Colonic mucosa (tissue), 4 donors: ENCODE measurements at places on chromosomes 11 and 22.

GRCh38 chr11:66677599-66678375 is at the start of gene RBM4B:
Gene RBM4B (minus strand): TSS chr11:66677887. CDS start chr11:66677079, 808 bp downstream.
- peak; percentile 97 for DNase-seq

DNA sequence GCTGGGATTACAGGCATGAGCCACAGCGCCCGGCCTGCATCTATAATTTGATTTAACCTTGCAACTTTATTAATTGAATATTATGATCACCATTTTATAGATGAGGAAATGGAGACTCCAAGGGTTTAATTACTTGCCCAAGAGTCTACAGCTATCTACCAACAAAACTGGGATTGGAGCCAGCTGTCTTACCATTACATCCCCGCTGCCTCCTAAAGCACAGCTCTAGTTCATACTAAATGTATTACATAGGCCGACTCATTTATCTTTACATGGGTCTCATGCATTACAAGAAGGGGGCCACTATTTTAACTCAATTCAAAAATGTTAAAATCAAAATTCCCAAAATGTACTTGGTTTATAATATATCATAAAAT is 14.1 kb upstream of the TMA7B start:
- DNase-seq = no peak

DNA sequence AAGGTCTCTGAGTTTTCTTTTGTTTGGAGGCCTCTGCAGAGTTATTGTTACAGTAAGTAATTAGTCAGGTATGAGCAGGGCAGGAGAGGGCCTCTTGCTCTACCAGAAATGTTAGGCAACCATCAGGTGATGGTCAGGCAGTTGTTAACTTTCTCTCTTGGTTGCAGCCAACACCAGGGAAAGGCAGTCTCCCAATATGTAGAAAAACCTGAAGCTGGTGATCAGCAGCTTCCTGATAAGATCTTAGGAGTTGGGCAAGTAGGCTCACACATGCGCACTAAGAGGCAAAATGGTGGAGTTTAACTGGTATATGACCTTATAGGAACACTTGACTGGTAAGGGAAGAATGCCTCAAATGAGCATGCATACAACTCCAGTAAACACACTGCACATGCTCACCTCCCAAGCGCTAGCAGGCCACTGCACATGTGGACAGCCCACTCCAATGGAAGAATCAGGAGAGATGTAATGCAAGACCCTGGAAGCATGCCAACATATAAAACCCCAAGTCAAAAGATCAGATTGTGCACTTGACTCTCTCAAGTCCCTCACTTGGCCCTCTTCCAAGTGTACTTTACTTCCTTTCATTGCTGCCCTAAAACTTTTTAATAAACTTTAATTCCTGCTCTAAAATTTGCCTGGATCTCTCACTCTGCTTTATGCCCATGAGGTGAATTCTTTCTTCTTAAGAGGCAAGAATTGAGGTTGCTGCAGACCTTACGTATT is 23.7 kb upstream of the SLC35F2 start:
- DNase-seq = no peak

- no peak for DNase-seq
Measured at GRCh38 chr11:13667245-13667644, 1.2 kb upstream of the FAR1 start.

- DNase-seq = no peak
Measured at GRCh38 chr11:24773322-24773721, 276.5 kb downstream of the LUZP2 start.

- DNase-seq = no peak
Measured at GRCh38 chr11:74464746-74465145, 2.6 kb downstream of the KCNE3 start.

- no peak for DNase-seq
Measured at GRCh38 chr11:121300972-121301699, 8.6 kb downstream of the SC5D start.

DNA sequence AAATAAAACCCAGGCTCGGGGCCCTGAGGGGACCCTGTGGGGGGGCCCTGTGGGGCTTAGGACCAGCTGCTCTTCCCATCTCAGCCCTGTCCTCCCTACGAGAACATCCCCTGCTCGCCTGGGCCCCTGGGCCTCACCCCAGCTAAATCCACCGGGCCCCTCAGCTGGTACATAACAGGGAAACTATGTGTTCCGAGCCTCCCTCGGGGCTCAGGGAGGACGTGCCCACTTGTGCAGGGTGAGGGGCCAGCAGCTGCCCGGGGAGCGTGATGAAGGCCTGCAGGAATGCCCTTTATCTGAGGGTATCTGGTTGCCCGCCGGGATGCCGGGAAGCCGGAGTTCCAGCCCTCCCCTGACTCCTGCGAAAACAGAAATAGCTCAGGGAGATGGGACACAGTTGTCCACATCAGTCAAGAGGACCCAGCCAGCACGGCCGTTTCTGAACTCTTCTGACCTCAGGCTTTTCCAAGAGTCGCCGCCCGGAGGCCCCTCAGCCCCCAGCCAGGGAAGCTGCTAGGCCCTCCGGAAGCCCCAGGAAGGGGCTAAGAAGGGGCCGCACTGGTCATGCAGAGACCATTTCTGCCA is 20.6 kb downstream of the MRPL23 start:
- no peak for DNase-seq

DNA sequence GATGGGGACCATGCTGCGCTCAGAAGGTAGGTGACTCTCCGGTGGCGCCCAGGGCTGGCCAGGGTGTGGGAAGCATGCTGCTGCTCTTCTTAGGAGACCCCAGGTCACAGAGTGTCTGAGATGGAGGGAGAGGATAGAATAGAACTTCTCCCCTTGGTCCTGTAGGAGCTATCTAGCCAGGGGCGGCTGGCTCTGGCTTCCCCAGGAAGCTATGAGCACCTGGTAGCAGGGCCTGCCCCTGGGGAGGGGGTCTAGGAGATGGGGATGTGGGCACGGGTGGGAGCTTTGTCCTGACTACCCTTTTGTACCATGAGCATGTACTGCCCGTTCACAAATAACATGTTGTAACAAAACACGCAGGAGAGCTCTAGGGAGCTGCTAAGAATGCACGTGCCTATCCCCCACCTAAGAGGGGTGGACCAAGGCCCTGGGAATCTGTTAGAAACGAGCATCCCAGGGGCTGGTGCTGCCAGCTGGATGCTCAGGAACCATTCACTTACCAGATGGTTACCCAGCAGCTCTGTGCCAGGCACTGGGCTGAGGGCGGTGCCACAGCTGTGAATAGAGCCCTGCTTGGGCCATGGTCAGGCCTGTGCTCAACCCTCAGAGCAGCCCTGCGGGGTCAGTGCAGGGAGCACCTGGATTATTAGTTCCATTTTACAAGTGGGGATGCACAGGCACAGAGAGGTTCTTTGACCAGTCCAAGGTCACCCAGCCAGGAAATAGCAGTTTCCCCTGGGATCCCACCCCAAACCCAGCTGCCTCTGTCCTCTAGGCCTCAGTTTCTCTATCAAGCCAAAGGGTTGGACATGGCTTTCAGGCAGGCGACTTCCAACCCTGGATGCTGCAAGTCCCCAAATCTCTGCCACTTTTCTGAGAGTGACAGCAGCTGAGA is 2.2 kb downstream of the SLC39A13 start:
- no peak for DNase-seq

GRCh38 chr11:10878408-10879214 is 20.8 kb upstream of the ZBED5 start:
- DNase-seq = peak; percentile 61

DNA sequence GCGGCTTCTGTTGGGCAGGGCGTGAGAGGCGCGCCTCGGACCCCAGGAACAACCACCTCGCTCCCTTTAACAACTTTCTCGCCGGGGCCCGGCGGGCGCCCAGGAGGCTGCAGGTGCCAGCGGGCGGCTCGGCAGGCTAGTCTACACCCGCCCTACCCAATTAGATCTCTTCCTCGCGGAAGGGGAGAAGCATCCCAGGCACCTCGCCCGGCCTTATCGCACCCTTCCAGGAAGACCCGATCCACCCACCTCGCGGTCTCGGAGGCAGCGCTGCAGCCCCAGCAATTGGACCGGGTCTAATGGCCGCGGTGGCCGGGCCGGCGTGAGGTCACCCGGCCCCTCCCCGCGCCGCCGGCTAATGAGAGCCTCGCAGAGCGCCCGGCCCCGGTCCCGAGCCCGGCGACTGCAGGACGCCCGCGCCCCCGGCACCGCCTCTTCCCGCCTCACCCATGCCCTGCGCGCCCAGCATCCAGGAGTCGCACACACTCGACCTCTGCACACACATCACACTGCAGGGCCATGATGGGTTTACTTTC is at the start of gene PLAAT3:
Gene PLAAT3 (minus strand): TSS at position 298 of the 536 bp plus-strand sequence. CDS start 419 bp downstream, outside the sequence.
- peak; percentile 73 for DNase-seq

- no peak for DNase-seq
Measured at GRCh38 chr11:276219-276618, 2.0 kb upstream of the NLRP6 start.

DNA sequence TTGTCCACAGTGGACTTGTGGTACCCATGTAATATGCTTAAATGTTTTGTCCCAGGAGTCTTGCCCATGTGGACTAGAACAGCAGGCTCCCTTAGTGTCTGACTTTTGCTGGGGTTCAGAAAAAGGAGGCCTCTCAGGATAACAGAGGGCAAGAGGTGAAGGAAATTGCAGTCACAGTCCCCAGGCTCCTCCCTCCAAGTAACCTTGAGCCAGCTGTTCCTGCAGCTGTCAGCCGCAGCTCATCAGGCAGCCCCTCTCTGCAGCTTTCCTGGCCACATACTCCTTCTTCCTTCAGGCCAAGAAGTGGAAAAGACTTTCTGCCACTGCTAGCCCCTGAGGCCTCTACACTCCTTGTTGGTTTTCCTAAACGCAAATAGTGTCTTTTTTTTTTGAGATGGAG is 6.3 kb upstream of the MYO18B start:
- DNase-seq = no peak

DNA sequence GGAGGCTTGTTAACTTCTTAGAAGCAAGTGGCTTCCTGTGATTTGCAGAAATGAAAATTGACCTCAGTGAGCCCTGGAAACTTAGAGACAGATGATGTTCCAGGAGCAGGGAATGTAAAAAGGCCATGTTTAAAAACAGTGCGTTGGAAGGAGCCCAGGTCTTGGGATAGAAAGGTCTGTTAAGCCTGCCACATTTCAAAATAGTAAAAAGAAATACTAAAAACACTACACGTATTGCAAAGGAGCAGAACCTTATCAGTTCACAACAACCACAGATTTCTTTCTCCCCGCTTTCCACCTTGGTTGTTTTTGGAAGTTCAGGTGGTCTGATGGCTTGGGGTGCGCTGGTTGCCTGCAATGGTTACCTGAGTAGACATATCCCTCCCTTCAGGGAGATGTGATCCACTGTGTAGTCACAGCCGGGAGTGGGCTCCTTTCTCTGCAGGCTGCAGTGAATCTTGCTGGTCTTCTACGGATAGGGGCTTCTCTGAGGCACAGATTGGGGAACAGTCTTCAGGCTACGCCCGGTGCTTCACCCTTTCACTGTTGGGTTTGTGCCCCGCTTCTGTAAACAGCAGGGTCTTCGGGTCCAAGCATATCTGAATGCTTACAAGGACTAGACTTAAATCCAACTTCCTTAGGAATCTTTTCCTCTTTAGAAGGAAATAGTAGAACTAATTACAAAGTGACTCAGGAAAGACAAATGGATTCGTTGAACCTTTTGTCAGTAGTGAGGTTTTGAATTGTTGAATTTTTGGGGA is 1.9 kb downstream of the TEAD1 start:
- peak; percentile 49 for DNase-seq

- DNase-seq = no peak
Measured at GRCh38 chr11:4095509-4096230, 1.1 kb downstream of the RRM1 start.

- DNase-seq = no peak
Measured at GRCh38 chr11:43905813-43906241, 25.2 kb downstream of the ALKBH3 start.

- no peak for DNase-seq
Measured at GRCh38 chr22:47810505-47811500, 1048.4 kb downstream of the TBC1D22A start.

DNA sequence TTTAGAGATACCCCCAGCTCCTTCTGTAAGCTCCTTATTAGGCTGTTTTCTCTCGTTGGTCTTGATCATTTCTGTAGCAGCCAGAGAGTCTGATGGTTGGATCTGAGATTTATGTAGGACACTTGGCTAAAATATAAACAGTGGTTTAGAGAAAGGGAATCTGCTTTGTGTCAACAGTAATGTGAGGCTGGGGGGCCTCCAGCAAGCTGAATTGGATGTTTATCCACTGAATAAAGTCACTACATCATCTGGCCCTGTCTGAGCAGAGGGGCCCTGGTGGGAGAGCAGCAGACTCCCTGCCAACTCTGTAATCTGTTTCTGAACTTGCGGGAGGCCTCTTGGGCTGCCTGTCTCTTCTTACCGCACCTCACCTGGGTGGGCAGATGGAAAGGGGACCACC is 328.5 kb upstream of the PLET1 start:
- DNase-seq = no peak

DNA sequence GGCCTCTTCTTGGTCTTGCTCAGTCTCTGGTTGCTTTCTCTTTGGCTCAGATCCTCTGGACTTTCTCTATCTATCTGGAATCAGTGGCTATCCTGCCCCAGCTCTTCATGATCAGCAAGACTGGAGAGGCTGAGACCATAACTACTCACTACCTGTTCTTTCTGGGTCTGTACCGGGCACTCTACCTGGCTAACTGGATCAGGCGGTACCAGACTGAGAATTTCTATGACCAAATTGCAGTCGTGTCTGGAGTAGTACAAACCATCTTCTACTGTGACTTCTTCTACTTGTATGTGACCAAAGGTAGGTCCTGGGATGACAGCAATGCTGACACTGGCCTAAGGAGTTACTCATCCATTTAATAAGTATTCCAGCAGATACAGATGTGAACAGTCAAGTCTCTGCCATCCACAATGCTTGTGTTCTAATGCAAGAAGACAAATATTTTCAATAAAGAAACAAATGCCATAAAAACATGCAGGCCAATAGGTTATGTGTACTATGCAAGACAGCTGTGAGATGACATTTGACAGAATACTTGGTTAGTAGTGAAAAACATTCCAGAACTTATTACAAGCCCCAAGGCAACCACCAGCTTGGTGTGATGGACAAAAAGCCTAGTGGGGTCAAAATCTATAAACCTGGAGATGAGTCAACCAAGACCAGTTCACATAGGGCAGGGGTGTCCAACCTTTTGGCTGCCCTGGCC is 13.4 kb downstream of the KDELR3 start:
- no peak for DNase-seq

DNA sequence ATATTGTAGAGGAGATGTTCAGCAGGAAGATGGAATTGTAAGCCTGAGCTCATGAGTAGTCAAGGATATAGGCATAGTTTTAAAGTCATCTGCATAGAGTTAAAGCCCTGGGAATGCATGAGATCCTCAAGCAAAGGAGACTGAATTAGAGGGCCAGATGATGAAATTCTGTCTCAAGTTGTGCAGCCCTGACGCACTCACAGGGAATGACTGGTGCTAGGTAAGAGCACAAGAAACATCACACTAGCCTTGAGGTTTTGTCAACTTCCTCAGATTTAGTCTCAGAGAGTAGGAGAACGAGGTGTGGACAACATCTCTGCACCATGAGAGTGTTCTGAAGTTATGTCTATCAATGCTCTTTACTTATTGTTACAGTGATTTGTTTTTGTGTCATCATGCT is 5.8 kb downstream of the RAB38 start:
- DNase-seq = no peak

GRCh38 chr11:33703234-33703633 is 2.6 kb upstream of the C11orf91 start:
- peak; percentile 60 for DNase-seq

- DNase-seq = no peak
Measured at GRCh38 chr11:10050561-10050960, 243.5 kb downstream of the SBF2 start.
